ENCODE measurements at places on chromosomes 11 and 22.

DNA sequence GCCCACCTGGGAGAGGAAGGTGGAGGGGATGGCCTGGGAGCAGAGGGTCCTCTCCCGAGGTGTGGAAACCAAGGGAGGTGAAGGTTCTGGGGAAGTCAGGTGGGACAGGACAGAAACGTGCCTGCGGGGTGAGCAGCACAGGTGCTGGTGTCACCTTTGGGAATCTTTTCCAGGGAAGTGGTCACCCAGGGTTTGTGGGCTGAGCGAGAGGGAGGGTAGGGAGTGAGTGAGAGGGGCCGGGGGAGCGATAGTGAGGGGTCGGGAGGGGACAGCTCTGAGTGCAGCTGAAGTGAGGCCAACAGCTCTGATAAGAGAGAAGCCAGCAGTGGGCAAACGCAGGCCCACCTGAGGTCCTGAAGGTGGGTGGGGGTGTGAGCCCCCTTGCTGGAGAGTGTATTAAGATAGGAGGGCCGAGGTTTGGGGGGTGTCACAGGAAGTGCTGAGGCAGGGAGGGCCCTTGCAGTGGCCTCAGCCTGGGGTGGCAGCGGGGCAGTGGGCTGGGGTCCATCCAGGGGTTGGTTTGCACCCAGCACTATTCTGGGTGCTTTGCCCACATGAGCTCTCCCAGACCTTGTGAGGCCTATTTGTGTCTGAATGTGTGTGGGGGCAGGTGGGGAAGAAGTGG, 1.6 kb upstream of the SHANK3 start:
- no peak for DNase-seq

DNA sequence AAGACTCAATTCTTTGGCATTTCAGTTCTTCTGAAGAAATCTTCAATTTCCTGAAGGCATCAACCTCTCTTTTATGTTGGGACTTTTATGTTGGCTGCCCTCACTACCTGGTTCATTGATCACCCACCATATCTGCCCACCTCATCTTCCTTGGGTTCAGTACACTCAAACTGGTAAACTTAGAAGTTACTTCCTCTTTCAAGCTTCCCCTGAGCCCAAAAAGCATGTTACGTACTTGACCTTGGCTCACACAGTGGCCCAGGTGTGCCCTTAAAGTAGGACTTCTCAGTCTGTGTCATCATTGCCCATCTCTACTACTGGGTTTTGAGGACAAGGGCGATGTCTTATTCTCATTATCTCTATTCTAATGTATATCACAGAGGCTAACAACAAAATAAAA, 86.1 kb downstream of the GRIA4 start:
- no peak for DNase-seq

DNA sequence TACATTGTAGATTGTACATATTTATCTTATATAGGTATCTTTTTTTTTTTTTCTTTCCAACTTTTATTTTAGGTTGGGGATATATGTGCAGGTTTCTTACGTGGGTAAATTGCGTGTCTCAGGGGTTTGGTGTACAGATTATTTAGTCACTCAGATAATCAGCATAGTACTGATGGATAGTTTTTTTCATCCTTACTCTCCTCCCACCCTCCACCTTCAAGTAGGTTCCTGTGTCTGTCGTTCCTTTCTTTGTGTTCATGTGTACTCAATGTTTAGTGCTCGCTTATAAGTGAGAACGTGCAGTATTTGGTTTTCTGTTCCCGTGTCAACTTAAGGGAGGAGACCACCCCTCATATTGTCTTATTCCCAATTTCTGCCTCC, 9.6 kb downstream of the C11orf96 start:
- no peak for DNase-seq

GRCh38 chr11:57432149-57432561, 5.2 kb upstream of the SLC43A3 start:
- DNase-seq = no peak

DNA sequence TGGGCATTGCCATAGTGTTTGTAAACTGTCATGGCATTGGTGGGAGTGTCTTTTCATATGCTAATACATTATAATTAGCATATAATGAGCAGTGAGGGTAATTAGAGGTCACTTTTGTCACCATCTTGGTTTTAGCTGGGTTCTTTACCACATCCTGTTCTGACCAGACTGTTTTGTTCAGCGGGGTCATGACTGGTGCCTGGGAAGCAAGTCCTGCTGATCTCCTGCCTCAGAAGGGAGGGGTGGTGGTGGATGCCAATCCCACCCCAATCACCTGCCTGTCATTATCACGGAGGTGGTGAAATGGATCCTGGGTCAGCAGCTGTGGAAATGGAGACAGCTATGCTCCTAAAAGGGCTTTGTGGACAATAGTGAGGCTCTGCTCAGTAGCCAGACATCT, 31.2 kb downstream of the IL18 start:
- no peak for DNase-seq

- no peak for DNase-seq
Observed at GRCh38 chr11:108871152-108871551, 206.3 kb downstream of the DDX10 start.

GRCh38 chr11:11600288-11600687, 21.5 kb downstream of the GALNT18 start:
- no peak for DNase-seq

DNA sequence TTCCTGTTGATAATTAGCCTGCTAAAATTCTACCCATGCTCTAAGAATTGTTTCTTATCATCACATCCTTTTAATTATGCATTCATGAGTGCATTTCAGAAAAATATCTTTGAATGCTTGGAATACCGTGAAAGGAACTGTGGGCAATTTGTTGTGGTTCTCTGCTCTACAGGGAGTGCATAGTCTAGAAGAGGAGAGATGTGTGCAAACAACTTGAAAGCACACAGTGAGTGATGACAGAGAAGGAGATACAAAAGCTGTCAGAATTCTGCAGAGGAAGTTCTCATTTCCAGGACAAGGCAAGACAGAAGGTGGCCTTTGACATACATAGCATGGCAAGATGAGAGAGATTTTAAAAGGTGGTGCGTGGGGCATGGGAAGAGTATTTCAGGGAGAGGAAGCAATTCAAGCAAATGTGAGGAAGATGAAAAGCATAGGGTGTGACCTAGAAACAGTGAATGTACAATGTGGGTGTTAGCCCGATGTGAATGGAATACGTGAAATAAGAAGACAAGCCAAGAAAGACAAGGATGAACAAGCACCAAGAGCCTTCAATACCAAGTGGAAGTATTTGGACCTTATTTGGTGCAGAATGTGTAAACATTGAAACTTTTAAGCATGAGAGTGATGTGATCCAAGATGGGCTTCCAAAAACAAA, 5.0 kb downstream of the MMP8 start:
- DNase-seq = no peak

DNA sequence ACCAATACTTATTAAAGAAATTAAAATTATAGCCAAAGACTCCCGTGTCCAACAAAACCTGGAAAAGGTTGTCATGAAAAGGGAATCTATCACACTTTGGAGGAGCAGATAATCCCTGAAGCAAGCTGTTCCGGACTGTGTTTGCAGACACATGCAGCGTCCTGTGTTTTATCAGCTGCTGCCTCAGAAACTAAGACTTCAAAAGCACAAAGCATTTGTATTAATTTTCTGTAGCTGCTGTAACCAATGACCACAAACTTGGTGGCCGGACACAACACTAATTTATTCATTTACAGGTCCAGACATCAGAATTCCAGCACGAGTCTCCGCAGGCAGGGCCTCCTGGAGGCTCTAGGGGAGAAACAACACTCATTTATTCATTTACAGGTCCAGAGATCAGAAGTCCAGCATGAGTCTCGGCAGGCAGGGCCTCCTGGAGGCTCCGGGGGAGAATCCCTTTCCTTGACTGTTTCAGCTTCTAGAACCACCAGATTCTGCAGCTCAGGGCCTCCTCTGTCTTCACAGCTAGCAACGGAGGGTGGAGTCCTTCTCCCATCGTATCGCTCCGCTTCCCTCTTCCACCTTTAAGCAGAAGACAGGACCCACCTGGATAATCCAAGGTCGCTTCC, 465.3 kb downstream of the BRD1 start:
- DNase-seq = no peak

GRCh38 chr11:45725121-45725520, 59.7 kb upstream of the CHST1 start:
- no peak for DNase-seq

GRCh38 chr11:127000291-127000968, at the start of gene KIRREL3:
Gene KIRREL3, minus strand, starts transcription at chr11:127000770.
- no peak for DNase-seq

DNA sequence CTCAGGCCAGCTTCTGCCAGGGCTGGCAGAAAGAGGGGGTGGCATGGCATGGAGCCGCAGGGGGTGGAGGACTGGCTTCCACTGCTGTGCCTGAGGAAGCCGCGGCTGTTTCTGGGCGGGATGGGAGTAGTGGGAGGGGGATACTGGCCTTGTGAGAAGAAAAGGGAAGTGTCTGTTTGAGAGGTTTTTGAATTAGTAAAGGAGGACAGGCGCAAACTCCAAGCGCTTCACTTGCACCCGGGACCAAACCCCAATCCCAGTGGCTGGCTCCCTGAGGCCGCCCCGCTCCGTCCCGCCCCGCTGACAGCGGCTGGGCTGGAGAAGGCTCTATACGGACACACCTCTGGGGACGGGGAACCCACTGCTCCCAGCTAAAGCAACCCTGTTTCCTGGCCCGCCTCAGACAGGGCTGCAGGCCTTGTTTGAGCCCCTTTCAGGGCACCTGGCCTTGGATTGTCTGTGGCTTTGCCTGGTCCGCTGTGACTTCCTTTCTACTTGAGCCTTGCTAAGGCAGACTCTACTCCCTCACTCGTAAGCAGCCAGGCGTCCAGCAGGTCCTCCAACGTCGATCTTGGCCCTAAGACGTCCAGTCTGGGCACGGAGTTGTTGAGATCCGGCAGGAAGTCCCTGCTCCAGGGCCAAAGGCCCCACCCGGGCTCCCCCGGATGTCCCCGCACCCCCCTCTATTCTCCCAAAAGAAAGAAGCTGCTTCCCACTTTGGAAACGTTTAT, 2.2 kb downstream of the APOA1 start:
- DNase-seq = peak; percentile 21

DNA sequence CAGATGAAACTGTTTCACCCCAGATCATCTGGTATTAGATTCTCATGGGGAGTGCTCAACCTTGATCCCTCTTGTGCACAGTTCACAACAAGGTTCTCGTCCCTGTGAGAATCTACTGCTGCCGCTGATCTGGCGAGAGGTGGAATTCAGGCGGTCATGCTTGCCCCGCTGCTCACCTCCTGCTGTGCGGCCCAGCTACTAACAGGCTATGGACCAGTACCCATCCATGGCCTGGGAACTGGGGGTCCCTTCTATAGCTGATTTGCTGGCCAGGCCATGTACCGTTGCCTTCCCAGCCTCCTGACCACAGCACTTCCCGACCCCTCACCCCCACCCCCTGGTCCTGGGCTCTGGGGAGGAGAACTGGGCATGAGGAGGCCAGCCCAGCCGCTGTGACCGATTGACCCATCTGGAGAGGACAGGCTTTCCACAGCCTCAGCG, 2.6 kb downstream of the PHLDA2 start:
- no peak for DNase-seq

DNA sequence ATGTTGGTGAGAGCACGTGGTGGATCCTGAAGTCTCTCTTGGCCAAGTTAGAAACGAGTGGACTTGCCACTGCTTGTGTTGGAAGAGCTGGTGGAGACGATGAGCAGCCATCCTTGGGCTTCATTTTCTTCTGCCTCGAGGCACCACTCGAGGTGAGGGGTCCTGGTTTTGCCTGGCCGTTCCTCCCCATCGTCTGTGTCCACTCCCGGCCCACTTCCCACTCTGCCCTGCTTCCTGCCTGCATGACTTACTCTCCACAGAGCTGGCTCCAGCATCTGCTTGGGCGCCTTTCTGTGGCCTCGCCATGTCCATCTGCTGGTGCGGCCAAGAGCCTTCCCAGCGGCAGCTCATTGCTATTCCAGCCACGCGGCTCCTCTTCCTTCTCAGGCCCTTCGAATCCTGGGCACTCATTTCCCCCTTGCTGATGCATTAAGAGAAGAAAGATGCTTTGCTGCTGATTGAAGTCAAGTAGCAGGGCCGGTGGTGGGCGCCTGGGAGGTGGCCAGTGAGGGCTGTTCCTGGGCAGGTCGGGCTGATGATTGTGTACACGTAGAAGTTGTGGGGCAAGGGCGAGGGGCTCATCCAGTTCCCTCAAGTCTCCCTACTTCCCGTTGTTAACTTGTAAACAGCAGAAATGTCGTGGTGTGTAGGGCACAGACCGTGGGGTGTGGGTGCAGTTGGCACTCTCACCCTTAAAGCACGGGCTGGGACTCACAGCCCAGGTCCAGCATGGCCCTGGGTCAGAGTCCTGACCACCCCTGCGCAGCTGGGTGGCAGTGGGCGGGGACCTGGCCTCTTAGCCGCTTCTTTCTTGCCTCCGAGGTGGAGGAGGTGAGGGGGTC, 292.0 kb downstream of the TBC1D22A start:
- DNase-seq = no peak

- no peak for DNase-seq
Observed at GRCh38 chr22:20026204-20026908, 5.4 kb downstream of the TANGO2 start.

- peak; percentile 64 for DNase-seq
Observed at GRCh38 chr11:10450462-10451425, 4.3 kb upstream of the AMPD3 start.

- DNase-seq = no peak
Observed at GRCh38 chr11:109756951-109757350, 335.0 kb downstream of the C11orf87 start.

DNA sequence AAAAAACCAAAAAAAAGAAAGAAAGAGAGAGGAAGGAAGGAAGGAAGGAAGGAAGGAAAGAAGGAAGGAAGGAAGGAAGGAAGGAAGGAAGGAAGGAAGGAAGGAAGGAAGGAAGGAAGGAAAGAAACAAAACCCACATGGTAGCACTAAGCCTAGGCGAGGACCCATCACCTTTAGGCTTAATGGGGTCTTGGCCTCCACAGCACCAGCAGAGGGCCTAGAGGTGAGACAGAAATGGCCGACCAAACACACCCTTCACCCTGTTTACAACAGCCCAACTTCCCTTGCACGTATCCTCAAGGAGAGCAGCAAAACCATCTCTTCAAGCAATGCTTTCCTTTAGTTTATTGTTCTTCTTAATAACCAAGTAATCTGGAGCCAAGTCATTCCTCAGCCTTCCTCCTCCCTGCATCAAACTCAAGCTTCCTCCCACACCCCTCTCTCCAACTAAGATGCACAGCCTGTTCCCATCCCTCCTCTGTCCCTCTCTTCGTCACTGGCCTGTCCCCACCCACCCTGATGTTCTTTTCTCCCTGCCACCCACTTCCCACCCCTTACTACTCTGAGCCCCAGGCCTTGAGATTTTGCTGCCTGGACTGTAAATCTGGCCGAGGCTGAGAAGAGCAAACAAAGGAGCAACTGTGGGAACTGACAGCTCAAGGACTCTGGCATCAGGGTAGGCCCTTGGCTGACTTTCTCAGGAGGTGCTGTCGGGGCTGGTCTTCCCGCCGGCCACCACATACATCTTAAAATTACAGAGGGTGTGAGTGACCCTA, 26.0 kb downstream of the POU2AF1 start:
- no peak for DNase-seq

- no peak for DNase-seq
Observed at GRCh38 chr22:29134448-29134847, 61.6 kb downstream of the KREMEN1 start.

Data from activated B cell treated with CpG ODN at 0.5 μM for 24 hours (primary cell).